ENCODE measurements at places on chromosomes 11 and 22. TPM values are rescaled to one million over a fixed set of nuclear protein-coding genes. Genes with fewer than 3 reads are reported as not detected.
A peak's percentile ranks its signal among the peaks of the same experiment; 100 is the strongest.

PANX3 gene
- not detected for total RNA-seq

MAP6 gene
- total RNA-seq, result 0.33 TPM

CLDN5 gene
- total RNA-seq, result 10.4 TPM

OR8D1 gene
- not detected for total RNA-seq

RFPL3 gene
- total RNA-seq, result not detected

BTBD18 gene
- total RNA-seq, result not detected

OR2D2 gene
- total RNA-seq, result not detected

MMP12 gene
- total RNA-seq, result not detected

SMTNL1 gene
- total RNA-seq, result not detected

LRRC4C gene
- total RNA-seq, result 0.23 TPM

OR52K2 gene
- total RNA-seq, result not detected

PKDREJ gene
- 0.05 TPM for total RNA-seq

SERPINH1 gene
- 21.6 TPM for total RNA-seq

CD44 gene
- total RNA-seq, result 11.7 TPM

- DNase-seq, result peak; percentile 60
Observed at GRCh38 chr22:18994701-18995326, 58.7 kb upstream of the PRODH start.

- DNase-seq, result no peak
Observed at GRCh38 chr11:116499396-116500003, 273.3 kb downstream of the BUD13 start.

GRCh38 chr22:45226503-45227186, 14.0 kb downstream of the KIAA0930 start:
- DNase-seq, result peak; percentile 51

DNA sequence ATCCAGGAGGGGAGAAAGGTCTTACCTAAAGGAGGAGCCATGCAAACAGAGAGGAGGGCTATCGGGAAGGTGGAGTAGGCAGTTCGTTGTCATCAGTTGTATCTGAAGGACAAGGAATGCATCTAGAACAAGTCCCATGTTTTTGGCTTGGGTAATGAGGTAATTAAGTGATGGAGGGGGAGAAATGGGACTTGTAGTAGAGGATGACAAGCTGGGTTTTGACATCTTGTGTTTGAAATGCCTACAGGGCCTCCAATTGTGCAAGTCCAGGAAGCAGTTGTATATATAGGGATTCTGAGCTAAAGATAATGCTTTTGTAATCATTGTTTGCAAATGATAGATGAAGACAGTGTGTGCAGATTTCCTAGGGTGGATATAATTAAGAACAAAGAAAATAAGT, 622.8 kb downstream of the NTM start:
- DNase-seq, result no peak

DNA sequence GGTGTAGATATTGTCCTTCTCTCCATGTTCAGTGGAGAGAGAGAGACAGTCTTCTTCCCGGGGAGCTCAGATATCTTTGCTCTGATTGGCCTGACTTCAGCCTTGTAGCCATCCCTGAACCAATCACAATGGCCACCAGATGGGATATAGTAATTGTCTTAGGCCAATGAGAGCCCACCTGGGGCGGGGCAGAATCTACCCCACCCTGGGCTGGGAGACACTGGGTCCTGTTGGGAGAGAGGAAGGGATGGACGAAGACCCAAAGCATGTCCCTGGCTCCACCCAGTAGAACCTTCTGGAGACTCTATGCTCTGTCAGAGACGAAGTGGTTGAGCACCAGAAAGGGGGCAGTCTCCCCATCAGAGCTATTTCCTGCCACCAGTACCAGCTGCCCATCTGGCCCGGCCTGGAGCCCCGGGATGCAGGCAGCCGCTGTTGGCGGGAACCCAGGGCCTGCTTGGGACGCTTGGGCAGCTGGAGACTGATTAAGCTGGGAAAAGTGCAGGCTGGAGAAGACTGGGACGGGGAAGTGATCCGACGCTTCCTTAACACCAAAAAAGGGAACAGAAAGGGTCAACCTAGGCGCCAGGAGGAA, 31.6 kb upstream of the CBX7 start:
- DNase-seq, result no peak

- no peak for DNase-seq
Observed at GRCh38 chr11:7494086-7494745, 8.9 kb downstream of the OLFML1 start.

GRCh38 chr11:99893811-99894210, 793.3 kb upstream of the ARHGAP42 start:
- no peak for DNase-seq

DNA sequence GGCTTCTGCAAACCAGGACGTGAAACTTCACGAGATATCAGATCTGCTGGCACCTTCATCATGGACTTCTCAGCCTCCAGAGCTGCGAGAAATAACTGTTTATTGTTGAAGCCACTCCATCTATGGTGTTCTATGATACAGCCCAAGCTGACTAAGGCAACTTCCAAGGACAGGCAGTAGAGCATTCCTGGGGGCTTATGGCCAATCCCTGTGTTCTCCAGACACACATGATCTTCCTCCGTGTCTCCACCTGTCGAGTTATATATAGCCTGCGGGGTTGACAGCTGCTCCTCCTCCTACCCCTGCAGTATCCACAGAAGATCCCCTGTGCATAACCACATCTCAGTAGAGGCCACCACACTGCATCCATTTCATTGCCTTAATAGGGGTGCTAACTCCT, 11.0 kb downstream of the TP53AIP1 start:
- no peak for DNase-seq

- no peak for DNase-seq
Observed at GRCh38 chr11:46309814-46310259, 32.4 kb downstream of the CREB3L1 start.

GRCh38 chr11:124801636-124802312, 1.6 kb upstream of the MSANTD2 start:
- DNase-seq, result no peak

GRCh38 chr11:8810540-8811301, 100.3 kb upstream of the AKIP1 start:
- DNase-seq, result peak; percentile 81

- DNase-seq, result no peak
Observed at GRCh38 chr11:102912482-102912830, 37.7 kb upstream of the MMP12 start.

DNA sequence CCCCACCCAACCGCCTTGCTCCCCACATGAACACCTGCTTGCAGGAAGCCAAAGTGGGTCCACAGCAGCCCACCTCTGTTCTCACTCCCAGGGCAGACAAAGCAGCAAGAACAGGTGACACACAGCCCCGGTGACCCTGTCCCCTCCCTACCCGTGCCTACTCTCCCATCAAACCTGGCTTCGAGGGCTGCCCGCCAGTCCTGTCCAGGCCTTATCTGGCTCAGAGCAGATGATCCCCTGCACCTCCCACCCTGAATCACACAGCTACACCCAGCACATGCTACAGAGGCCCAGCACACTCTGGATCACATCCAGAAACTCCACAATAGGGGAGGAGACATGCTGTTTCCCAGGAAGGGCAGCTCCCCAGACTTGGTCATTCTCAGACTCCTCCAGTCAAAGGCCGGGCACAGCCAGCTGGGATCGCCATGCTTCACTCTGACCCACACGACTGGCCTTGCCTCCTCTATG, 6.2 kb upstream of the RGL4 start:
- DNase-seq, result no peak

DNA sequence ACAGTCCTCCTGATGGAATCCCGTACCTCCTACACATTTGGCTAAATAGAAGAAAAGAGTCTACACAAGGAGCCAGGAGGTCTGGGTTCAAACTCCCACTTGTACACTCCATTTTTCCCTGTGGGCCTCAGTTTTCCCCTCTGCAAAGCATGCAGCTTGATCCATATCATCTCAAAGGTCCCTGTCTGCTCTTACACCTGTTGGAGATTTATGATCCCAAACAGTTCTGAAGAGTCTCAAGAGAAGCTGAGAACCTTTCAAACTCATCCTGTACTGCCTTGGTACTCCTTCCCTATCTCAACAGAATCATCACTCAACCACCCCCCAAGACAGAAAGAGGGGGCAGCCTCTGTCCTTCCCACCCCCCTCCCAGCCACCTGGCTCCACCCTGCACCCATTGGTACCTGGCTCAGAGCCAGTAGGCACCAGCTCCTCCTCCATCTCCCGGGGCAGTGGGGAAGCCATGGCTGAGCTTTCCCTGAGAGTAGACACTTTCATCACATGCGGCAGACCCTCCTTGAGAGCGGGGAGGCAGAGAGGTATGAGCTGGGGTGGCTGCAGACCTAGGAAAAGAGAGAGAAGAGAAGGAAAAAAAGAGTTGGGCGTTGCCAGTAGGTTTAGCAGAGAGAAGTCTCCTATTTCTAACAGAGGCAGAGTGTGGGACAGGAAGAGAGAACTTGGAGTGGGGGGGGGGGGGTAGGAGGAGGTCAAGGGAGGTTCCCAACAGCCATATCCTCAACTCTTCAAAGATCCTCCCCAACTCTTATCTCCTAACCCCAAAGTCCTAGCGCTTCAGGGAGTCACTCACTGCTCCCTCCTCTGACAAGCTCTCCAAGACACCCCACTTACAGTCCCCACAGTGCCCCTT, 3.1 kb downstream of the TNKS1BP1 start:
- no peak for DNase-seq

GRCh38 chr11:116984186-116984585, 114.0 kb downstream of the SIK3 start:
- DNase-seq, result no peak

- no peak for DNase-seq
Observed at GRCh38 chr22:39475902-39476301, 19.1 kb downstream of the MGAT3 start.

DNA sequence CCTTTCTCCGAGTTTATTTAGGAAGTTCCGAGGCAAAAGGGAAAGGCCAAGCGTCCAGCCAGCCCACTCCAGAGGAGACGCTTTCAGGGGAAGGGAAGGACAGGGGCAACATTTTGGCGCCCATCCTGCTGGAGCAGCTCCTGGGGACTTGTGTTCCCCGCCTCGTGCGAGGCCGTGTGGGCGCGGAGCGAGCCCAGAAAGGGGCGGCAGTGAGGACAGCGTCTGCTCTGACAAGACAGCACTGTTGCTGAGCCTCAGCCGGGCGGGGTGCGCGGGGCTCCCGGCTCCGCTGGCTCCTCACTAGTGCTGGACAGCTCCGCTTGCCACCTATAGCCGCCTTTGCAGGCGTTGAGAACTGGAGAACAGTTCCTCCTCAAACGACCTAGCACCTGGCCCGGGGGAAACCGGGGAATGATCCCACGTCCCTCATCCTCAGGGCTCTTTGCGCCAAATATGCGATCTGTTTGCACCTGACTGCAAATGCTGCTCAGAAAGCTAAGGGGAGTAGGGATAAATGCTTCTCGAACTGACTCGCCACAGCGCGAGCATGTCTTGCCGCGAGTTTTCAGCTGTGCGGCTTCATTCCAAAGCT, 722 bp upstream of the GUCY1A2 start:
- DNase-seq, result peak; percentile 48

- peak; percentile 62 for DNase-seq
Observed at GRCh38 chr22:35582861-35583670, 34.1 kb downstream of the MB start.

DNA sequence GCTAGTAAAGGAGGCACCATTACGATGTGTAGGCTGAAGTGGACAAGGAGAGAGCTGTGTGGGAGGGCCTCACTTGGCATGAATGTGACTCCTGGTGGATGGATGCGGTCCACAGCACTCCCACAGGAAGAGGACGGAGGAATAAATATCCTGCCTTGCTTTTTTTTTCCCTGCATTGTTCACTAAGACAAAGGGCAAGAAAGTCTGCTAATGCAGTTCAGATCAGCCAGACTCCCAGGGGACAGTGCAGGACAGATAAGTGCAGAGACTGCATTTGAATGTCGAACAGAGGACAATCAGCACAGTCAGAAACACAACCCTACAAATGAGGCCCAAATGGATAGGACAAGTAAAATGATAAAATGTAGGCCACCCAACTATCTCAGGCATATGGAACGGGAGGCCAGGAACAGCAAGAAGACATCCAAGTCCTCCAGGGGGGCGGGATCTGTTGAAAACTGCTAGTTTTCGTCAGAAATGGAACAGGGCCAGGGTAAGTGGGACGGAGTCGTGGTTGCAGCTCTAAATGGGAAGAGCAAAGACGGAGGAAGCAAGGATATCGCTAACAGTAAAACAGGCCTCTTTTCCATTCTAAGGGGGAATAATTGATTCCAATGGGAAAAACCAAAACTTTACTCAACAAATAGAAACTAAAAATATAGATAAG, 25.2 kb upstream of the OR8B8 start:
- no peak for DNase-seq

DNA sequence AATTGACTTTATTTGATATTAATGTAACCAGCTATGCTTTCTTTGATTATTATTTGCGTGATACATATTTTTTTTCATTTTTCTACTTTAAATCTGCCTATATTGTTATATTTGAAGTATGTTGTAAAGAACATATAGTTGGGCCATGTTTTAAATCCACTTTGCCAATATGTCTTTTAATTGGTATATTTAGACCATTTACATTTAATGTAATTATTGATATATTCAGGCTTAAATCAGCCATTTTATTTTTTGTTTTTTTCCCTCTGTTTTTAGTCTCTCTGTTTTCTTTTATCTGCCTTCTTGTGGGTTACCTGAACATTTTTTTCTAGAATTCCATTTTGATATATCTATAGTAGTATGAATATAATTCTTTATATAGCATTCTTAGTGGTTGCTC, 55.9 kb downstream of the ADAMTS15 start:
- no peak for DNase-seq

DNA sequence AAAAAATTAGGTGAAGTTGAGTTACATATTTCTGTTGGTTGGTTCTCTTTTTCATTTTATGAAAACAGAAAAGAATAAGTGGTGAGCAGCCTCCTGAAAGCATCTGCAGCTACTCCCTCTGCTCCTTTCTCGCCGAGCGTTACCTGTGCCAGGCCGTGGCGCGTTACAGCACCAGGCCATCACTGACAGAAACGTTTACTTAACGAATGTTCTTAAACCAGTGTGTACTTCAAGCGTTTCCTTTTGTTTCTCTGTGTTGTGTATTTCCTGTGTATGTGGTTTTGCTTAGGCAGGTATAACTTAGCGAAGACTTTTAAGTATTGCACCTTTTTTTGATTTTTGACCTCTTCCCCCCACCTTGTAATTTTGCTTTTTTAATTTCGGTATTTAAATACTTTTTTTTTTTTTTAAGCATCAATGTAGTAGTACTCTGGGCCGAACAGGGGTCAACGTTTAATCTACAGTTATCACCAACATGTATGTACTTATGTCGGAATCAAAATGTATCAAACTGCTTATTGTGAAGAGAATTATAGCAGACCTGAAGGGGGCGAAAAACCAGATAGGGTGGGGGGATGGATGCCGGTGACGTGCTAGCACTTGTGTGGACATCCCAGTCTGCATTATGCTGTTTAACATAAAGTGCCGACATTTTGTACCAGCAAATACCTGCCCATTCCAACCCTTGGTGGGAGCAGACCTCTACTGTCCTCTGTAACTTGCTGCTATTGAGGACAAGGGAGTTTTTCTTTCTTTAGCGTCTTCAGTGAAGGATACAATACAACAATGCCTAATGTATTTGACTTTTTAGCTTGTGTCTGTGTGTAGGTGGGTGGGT, 21.6 kb upstream of the ADSL start:
- DNase-seq, result no peak

Data from left lobe of liver (tissue), 2 donors.